Stimulated activated CD8-positive, alpha-beta memory T cell treated with anti-CD3 and anti-CD28 coated beads, Interleukin-4, amount 100 ng/mL, for 1 hour (primary cell): ENCODE measurements at places on chromosomes 5 and 9.

DNA sequence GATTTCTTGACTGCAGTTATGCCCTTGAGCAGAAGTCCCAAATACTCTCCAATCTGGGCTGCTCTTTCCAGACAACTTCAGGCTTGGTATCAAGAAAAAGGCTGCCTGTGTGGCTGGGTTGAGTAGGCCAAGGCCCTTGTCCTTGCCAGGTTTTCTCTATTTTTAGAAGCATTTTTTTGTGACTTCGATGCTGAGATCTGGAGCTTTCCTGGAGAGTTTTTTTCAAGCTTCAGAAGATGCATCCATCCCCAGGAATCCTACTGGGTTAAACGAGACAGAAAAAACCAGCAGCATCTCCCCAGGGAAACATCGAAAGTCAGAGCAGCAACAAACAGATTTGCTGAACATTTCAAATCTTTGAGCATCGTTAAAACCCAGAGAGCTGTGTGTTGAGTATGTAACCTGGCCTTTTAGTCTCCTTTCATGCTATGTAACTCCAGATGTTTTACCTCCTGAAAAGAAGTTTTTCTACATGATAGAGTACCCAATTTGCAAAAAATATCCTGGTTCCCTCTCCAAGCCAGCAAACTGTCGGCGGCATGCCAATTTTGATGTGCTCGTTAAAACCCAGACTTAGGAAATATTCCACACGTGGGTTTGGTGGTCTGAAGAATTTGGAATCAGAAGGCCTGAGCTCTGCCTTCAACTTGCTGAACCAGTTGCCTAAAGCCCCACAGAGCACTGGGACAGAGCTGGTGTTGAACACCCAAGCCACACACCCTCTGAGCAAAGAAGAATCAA, 98.1 kb upstream of the ALDH1B1 start:
- no peak for DNase-seq

GRCh38 chr5:16809395-16810207, 126.5 kb downstream of the MYO10 start:
- no peak for DNase-seq

DNA sequence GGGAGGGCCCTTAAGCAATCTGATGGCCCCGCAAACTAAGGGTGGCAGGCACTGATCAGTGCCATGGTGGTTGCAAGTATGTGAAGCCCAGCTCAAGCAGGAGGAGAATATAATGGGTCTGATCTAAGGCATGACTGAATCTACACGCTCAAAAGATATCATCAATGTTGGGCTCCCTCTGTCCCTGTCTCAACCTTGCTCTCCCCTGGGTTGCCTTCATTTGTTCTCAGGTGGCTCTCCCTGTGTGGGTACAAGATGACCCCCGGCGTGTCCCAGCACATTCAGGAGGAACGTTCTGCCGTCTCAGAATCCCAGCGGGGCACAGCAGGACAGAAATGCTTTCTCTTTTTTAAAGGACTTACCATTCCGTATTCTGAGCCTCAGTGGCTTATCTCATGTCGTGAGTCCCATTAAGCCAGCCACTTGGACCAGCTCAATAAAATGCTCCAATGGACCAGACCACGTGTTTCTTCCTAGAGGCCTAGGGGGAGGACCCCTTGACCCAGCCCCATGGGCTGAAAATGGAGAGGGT, 12.0 kb upstream of the RNF130 start:
- no peak for DNase-seq

DNA sequence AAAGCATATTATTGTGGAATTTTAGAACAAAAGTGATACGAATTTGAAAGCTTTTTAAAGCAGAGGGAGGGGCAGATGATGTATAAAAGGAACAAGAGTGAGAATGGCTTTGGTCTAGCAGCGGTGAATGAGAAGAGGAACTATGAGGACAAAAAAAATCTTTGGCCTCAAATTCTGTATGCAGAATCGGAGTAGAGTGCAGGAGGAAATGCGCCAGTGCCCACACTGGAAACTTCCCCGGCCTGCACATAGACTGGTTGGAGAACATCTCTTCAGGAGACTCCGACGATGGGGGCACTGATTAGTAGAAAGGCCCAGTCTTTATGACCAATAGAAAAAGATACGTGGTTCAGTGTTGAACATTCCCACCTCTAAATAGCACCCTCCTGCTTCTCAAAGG, 51.3 kb downstream of the SLC46A2 start:
- no peak for DNase-seq

DNA sequence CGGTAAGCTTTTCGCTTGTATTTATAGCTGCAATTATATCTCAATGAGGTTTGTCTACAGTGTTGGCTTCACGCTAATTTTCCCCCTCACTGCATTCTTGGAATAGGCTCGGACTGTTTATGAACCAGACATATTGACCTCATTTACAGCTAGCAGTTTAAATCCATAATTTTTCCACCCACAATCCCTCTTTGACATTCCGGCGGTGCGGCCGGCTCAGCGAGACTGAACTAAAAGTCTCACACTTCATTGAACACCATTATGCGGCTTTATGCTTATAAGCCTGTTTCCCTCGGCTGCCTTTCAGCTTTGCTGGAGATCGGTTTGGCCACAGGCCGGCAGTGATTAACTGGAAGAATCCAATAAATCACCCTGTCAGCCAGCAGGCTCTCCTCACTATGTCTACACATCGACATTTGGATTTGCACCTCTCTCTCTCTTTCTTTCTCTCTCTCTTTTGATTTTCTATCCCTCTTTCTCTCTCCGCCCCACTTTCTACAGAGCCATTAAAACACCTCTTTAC, 315.0 kb upstream of the TLE4 start:
- DNase-seq = no peak

- no peak for DNase-seq
Observed at GRCh38 chr5:58551492-58551891, 31.4 kb upstream of the RAB3C start.

GRCh38 chr9:124038239-124038638, 26.7 kb downstream of the LHX2 start:
- DNase-seq = no peak

DNA sequence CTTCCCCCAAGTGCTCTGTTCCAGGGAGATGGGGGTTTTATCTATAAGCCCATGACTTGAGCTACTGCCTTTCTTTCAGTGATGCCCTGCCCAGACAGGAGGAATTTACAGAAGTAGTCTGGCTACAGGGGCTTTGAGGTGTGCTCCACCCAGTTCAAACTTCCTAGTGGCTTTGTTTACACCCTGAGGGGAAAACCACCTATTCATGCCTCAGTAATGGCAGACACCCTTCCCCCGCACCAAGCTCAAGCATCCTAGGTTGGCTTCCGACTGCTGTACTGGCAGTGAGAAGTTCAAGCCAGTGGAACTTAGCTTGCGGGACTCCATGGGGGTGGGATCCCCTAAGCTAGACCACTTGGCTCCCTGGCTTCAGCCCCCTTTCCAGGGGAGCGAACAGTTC, 154.6 kb downstream of the IZUMO3 start:
- no peak for DNase-seq

GRCh38 chr5:14675865-14676300, 11.4 kb downstream of the OTULIN start:
- DNase-seq = no peak

DNA sequence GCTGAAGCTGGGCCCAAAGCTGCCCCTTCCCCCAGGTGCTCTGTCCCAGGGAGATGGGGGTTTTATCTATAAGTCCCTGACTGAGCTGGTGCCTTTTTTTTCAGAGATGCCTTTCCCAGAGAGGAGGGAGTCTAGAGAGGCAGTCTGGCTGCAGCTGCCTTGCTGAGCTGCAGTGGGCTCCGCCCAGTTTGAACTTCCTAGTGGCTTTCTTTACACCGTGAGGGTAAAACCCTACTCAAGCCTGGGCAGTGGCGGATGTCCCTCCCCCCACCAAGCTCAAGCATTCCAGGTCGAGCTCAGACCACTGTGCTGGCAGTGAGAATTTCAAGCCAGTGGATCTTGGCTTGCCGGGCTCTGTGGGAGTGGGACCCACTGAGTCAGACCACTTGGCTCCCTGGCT, 41.3 kb downstream of the CAVIN4 start:
- DNase-seq = no peak

GRCh38 chr5:126810596-126811380, 33.9 kb downstream of the LMNB1 start:
- DNase-seq = no peak

- no peak for DNase-seq
Observed at GRCh38 chr5:52943285-52943684, 45.9 kb upstream of the ITGA2 start.

DNA sequence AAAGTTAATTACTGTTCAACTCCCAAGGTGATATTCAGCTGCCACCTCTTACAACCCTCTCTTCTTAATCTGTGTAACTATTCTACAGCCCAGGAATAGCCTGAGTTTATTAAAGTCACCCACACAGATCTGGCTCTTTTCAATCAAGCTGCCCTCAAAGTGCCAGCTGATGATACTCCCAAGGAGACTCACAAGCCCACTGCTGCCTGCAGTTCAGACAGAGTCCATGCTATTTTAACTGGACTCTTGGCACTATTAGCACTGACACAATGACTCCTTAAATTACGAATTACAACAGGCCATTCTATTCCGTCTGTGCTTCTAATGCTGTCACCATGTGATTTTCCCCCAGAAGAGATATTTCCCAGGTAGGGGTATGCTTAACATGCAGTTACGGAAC, 26.3 kb downstream of the REEP5 start:
- no peak for DNase-seq

DNA sequence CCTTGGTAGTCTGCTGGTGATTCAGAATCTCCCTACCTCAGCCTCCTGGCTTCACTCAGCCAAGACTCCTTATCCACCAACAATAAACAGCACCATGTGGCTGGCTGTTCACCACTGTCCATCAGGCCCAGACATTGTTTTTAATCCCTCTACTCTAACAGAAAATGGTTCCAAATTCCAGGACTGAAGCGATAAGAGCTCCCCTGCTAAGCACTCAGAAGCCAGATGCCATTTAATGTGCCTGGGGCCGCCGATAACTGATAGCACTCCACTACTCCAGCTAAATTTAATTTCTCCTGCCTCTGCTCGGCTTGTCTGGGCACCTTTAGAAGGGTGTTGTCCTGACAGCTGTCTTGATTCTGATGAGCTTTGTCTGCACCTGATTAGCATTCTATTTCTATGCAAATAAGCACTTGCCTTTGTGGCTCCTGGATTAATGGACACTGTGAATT, 47.1 kb downstream of the ZNF622 start:
- no peak for DNase-seq

DNA sequence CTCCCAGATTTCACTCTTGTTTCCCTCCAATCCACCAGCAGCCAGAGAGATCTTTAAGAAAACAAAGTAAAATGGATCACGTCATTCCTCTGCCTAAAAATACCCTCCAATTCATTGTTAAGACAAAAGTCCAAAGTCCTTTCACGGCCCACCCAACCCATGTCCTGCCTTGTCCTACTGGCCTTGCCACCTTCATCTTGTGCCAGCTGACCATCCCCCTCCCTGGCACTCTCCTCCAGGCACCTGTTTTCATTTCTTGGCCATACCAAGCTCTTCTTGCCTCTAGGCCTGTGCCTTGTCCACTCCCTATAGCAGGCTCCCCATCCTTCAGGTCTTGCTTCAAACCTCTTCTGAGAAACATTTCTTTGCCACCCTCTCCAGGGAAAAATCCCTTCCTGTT, 307.6 kb downstream of the MSX2 start:
- no peak for DNase-seq

- no peak for DNase-seq
Observed at GRCh38 chr9:92140754-92141143, 25.5 kb upstream of the SPTLC1 start.

- DNase-seq = no peak
Observed at GRCh38 chr5:66346869-66347268, 202.8 kb downstream of the SREK1 start.

- DNase-seq = no peak
Observed at GRCh38 chr5:40909264-40909663, at the start of gene C7. Gene C7 (plus strand): TSS chr5:40909497. CDS start chr5:40909611, 114 bp downstream.
